Chondrocyte (in vitro differentiated cells): ENCODE measurements at places on chromosomes 16 and 17.
A peak's percentile ranks its signal among the peaks of the same experiment; 100 is the strongest.

- DNase-seq = no peak
Observed at GRCh38 chr16:64470916-64471315, 650.9 kb downstream of the CDH11 start.

- DNase-seq = peak; percentile 96
Observed at GRCh38 chr16:72848759-72849664, 198.9 kb downstream of the ZFHX3 start.

DNA sequence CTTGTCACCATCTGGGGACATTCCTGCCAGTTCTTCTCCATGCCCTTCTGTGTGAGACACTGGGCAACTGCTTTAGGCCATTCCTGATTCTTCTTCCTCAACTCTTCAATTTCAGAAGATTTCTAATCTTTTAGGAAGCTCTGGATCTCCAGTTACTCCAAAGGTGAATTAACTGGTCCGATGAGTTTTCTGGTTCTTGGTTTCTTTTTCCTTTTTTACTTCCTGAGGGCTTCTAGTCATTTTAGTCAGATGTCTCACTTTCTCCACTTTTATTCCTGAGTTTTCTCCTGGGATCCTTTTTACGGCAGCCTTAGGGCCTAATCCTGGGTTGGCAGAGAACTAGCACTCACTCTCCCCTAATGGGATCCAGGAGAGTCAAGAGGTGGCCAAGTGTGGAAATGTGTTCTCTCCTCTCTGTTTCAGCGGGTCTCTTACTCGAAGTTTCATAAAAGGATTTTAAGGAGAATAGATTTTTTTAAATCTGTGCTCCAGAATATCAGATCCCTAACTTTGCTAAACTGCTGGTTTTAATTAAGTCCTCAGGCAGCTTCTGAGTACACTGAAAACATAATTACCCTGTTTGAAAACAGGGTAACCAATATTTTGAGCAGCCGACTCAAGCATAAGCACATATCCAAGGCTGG is 107.6 kb downstream of the RMI2 start:
- no peak for DNase-seq

GRCh38 chr16:4309102-4309832 is 6.6 kb upstream of the GLIS2 start:
- no peak for DNase-seq

GRCh38 chr16:85729452-85730185 is 21.3 kb downstream of the C16orf74 start:
- DNase-seq = no peak

- DNase-seq = no peak
Observed at GRCh38 chr17:40026816-40027613, 11.8 kb downstream of the CSF3 start.

GRCh38 chr17:55377671-55378275 is 43.9 kb downstream of the MMD start:
- DNase-seq = no peak

DNA sequence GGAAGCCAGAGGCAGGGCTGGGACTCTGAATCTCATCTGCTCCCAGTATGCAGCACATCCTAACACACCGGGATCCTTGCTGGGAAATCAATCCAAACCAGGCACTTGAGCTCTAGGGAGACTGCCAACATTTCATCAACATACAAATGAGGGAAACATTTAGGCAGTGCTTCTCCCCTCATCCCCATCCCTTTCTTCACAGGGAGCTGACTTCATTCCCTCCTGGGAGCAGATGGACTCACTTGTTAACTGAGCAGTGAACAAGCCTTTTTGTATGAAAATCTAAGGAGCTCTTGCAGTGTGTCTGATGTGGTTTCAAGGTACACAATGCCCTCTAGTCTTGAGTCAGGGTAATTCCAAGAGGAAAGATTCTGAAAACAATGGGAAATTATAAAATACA is 96.3 kb downstream of the TMEM114 start:
- DNase-seq = no peak

- no peak for DNase-seq
Observed at GRCh38 chr17:64496348-64496785, 487 bp downstream of the POLG2 start.

GRCh38 chr16:78838276-78838675 is 738.8 kb downstream of the WWOX start:
- no peak for DNase-seq

DNA sequence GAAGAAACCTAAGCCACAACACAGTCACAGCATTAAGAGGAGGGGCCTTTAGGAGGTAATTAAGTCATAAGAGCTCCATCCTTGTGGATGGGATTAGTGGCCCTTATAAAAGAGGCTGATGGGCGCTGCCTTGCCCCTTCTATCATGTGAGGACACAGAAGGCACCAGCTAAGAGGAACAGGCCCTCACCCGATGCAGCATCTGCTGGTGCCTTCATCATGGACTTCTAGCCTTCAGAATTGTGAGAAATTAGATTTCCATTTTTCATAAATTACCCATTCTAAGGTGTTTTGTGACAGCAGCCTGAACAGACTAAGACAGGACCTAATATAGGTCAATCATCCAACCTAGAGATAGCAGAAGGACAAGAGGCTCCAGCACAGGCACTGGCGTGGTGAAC is 120.8 kb downstream of the CDYL2 start:
- DNase-seq = no peak

GRCh38 chr17:65918500-65918899 is 273.4 kb downstream of the CEP112 start:
- DNase-seq = no peak

- no peak for DNase-seq
Observed at GRCh38 chr16:13936596-13937081, 16.7 kb downstream of the ERCC4 start.

GRCh38 chr17:64073771-64074703 is 53.6 kb upstream of the ICAM2 start:
- no peak for DNase-seq

DNA sequence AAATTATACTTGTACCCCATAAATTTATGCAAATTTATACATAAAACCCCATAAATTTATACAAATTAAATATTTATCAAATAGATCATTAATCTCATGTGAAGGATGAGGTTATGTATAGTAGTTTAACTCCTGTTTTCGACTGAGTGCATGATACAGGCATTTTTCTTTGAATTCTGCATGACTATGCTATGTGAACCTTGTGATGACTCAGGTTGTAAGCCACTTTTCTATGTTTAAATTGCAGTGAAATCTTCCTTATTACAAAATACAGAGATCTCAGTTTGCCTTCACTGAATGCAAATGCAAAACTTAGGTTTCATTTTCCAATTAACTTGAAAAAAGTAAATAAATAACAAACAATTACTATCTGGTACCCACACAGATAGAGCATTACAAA is 843.7 kb downstream of the CDH11 start:
- no peak for DNase-seq

DNA sequence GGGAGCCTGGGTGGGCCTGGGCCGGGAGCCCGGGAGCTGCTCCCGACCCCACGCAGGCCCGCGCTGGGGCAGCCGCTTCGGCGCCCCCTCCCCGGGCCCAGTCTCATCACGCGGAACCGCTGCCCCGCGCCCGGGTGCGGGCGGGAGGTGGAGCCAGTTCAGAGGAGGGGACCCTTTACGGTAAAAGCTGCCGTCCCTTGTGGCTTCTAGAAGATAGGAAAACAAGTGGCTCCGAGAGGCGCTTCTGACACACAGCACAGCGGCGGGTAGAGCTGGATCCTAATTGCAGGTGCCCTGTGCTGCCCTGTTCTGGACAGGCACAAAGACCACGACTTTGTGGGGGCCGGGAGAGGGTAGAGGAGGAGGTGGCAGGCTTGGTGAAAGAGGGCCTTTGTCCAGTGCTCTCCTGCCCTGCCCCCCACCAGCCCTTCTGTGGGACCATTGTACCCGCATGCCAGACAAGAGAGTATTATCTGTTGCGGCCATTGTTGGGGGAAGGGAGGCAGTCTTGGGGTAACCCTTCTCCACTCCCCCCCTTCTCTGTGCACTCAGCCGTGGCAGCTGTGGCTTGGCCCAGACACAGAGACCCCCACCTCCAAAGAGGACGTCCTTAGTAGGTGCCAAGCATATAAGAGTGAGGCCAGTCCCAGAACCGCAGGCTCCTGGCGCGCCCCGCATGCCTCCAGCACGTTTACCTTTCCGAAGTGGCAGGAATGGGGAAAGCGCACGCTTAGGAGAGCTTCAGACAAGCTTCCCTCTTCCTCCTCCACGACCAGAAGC is 736 bp downstream of the CNP start:
- no peak for DNase-seq

DNA sequence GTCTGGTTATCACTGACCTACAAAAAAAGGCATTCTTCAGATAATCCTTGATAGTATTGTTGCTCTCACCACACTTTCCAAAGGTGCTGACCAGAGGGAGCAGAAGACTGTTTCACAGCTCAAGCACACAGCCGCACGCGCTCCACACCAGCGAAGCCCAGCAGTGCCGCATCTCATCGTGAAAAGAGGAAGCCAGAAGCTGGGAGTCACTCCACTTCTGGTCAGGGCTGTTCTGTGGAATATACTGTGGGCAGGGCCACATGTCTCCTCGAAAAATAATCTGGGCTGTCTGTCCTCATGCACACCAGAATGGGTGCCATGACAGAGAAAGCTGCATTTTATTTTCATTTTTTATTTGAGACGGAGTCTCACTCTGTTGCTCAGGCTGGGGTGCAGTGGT is 7.3 kb upstream of the PRSS36 start:
- DNase-seq = no peak

DNA sequence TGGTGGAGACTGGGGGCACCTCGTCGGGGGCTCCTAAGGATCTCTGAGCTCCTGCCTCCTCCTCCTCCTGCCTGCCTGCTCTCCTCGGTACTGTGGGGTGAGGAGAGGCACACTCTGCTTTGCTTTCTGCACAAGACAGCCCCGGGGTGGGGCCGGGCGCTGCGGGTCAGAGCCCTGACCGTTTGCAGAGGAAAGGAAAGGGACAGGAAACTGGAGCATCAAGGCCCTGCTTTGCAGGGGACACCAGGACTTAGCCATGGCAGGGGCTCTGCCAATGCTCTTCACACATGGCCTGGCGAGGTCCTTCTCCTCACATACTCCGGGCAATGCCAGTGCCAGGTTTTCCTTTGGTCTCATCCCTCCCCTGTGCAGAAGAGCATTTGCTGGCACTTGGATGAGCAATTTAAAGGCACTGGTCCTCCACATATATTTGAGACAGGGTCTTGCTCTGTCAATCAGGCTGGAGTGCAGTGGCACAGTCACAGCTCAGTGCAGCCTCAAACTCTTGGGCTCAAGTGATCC is 23.8 kb upstream of the DOC2B start:
- no peak for DNase-seq

GRCh38 chr17:58047376-58048150 is 35.7 kb upstream of the DYNLL2 start:
- no peak for DNase-seq

DNA sequence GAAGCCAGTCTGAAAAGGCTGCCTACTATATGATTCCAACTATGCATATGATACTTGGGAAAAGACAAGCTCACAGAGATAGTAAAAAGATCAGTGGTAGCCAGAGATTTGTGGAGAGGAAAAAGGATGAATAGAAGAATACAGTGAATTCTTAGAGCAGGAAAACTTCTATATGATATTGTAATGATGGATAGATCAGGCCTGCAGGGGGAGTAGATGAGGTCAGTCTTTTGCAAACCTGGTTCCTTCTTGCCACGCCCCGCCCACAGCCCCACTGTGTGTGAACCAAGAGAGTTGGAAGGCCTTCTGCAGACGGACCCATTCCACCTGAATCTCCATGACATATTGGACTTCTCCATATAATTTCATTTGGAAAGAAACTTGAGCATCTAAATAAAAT is 761 bp upstream of the CCL8 start:
- DNase-seq = no peak

GRCh38 chr16:77191259-77191969 is 424 bp downstream of the MON1B start:
- DNase-seq = no peak

DNA sequence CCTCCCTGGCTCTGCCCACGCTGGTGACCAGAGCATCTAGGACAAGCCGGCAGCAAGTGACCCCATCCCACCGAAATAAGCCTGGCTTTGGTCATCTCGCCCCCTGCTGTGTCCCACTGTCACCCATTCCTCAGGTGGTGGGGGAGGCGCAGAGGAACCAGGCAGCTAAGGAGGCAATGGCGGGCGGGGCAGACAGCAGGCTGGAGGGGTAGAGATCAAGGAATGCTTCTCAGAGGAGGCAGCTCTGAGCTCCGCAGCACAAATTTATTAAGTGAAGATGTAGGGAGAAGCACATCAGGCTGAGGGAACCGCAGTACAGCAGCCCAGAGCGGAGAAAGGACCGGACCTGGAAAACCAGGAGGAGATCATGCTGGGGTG is 7.5 kb upstream of the KREMEN2 start:
- peak; percentile 75 for DNase-seq

DNA sequence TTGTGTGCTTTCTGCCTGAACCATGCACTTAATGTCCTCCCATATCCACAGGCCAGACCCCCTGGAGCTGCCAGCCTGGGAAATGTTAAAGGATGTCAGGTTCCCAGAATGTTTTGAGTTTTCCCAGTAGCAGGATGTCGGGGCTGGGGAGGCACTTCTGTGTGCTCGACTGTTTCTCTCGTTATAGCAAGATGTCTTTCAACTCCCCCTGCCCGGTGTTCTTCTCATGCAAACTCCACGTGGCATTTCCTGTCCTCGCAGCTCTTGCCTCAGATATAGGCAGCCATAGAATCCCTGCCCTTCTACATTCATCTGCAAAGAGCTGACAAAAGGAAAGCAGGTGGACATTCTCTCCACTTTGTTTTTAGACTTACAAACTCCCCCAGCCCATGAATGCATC is 457.2 kb upstream of the CDH11 start:
- no peak for DNase-seq

DNA sequence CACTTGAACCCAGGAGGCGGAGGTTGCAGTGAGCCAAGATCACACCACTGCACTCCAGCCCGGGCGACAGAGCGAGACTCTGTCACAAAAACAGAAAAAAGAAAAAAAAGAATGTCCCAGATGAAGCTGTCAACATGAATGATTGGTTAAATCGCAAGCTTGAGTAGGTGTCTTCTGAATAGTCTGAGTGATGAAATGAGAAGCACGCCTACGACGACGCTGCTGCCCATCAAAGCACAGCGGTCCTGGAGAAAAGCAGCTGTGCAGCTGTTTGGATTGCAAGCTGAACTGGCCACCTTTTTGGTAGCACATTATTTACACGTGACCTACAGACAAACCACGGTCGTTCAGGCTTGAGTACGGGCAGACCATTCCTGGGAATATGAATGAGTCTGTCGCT is 12.5 kb downstream of the ADCY9 start:
- DNase-seq = no peak

DNA sequence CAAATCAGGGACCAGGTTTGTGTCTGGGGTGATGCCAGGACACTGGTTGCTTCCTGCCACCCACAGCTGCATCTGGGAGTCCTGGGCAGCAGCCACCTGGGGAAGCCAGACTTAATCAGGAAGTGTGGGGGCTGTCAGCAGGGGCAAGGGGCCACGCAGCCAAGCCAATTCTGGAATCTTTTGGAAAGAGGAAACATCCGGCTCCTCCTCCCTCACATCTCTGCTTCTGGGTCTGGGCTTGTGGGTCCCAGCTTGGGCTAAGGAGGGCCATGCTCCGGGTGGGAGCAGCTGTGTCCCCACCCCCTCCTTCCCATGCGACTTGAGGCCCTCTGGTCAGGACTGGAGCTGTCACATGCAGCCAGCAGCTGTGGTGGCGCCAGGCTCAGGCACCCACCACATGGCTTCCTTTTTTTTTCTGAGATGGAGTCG is 37.0 kb upstream of the CCDC182 start:
- DNase-seq = no peak

GRCh38 chr17:42514279-42514678 is 21.8 kb upstream of the NAGLU start:
- peak; percentile 59 for DNase-seq

- DNase-seq = no peak
Observed at GRCh38 chr17:67642488-67642887, 75.2 kb upstream of the NOL11 start.
